ENCODE measurements at places on chromosomes 6 and 20.

GRCh38 chr6:36018339-36018738, 6.1 kb downstream of the SLC26A8 start:
- no peak for DNase-seq

- DNase-seq = no peak
Observed at GRCh38 chr6:122072014-122072647, 327.3 kb upstream of the HSF2 start.

- DNase-seq = no peak
Observed at GRCh38 chr6:79225717-79226599, 8.5 kb downstream of the HMGN3 start.

DNA sequence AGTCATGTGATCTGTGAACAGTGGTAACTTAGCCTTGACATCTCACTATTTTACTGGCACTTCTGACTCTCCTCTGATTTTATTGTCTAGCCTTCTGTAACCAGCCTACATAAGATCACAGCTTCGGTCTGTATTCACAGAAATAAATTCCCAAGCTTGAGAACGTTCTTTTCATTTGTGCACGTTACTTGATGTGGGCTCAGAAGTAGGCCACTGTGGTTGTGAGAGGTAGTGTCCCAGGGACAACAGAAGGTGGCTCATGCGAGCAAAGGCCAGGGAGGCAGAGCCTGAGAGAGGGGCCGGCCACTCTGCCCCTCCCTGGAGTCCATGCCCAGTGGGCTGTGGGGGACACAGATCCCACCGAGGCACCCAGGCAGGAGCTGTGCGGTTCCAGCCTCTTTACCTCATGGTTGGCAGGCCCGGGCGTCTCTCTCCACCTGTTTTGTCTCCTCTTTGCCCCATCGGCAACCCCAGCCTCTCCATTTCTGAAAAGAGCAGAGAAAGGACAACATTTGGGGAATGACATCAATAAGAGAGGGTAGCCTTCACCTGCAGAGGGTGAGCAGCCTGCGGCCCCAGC, 207.5 kb upstream of the CST7 start:
- no peak for DNase-seq

DNA sequence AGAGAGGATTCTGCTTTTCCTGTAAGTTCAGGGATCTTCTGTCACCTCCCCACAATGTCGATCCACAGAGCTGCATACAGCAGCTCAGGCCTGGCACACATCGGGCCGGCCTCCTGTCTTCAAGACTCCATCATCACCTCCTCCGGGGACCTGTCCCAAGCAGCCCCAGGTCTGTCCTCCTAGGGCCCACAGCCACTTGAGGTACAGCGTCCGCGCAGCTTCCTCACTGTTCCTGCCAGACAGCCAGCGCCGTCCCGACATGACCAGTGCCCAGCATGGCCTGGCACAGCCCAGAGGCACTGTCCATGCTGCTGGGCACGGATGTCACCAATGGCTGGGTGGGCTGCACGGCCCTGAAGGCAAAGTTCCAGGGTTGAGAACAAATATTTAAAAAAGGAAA, 101.6 kb downstream of the DLL1 start:
- no peak for DNase-seq

GRCh38 chr6:158270389-158271127, 41.7 kb upstream of the TULP4 start:
- DNase-seq = peak; percentile 5

DNA sequence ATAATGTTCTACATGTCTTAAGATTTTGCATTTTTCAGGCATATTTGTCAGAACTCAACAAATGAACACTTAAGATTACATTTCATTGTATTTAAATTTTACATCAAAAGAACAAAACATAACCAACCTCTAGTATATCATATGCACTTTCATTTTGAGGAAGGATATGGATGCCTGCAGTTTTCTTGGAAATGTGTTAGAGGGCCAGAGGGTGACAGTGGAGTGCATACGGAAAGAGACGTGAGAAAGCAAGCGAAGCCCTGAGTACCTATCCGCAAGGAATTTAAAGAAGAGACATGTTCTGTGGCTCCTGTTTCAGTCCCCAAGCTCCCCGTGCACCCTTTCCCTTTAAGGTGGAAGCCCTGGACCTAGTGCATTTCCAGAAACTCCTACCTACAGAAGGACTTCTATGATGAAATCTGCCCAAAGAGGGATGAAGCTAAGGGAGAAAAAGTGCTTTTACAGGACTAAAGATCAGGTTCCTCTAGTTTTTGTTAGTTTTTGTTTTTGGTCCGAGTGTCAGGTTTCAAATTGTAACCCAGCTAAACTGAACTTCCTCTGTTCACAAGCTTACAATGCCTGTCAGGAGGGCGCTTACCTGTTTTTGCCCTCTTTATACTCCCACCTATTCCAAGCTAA, 38.8 kb downstream of the EZR start:
- DNase-seq = no peak

DNA sequence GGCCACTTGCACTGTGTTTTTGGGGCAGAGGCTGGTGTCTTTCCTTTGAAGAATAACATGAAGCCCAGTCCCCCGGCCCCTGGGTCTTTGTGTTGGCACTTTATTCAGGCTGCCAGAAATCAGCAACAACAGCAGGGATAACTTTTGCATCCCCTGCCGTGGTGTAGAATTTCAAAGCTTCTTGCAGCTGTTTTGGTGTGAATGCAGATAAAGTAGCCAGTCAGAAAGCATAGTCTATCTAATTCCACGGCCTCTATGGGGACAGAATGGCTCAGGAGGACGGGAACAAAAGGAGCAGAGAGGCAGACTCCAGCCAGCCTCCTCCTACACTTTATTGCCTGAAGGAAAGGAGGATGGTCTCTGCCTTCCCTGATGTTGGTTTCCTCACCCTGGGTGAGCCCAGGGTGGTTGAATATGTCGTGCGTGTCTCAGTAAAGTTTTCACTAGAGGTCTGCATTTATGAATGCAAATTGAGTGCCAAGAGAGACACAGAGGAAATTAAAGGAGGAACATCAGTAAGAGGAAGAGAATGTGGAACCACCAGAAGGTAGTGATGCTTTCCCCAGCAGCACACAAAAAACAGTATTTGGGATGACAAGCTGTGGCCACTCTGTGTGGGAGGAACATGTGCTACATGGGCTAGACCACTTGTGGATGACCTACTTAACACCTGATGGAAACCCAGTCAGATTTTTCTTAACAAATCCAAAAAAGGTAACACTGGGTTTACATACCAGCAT, 125.9 kb upstream of the TRAF3IP2 start:
- DNase-seq = no peak

- DNase-seq = no peak
Observed at GRCh38 chr20:21380711-21381110, 16.6 kb downstream of the NKX2-4 start.

DNA sequence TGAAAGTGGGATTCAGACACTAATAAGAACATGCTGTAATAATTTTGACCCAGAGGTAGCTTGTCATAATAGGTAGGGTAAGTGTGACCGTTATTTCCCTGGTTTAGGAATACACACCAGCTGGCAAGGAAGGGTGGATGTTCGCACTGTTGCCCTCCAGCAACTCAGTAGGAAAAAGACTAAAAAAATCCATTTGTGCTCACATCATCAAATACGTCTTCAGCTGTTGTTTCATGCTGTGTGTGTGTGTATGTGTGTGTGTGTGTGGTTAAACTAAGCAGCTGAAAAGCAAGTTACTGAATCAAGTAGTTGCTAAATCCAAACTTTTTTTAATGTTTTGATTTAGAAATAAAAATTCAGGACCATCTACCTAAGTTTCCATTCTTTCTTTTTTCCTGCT, 218.7 kb downstream of the TRDN start:
- no peak for DNase-seq

DNA sequence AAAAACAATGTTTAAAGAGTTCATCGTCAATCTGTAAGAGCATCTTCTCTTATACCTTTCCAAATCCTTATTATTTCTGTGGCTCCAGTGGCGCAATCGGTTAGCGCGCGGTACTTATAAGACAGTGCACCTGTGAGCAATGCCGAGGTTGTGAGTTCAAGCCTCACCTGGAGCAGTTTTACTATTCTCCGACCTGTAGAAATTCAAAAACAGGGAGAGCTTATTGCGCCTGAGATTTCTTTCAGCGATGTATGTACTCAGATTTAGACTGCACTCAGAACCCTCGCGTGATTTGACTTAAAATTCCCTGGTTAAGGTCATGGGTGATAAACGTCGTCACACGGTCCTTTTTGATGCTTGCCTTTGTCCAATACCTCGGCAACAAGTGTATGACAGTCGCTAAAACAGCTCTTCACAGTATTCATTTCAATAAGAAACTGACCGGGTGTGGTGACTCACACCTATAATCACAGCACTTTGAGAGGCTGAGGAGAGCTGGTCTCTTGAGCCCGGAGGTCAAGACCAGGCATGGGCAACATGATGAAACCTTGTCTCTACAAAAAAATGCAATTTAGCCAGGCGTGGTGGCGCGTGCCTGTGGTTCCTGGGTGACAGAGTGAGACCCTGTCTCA, 11.9 kb downstream of the GPX5 start:
- DNase-seq = peak; percentile 20

- no peak for DNase-seq
Observed at GRCh38 chr20:59453759-59454560, 150.4 kb upstream of the PHACTR3 start.

DNA sequence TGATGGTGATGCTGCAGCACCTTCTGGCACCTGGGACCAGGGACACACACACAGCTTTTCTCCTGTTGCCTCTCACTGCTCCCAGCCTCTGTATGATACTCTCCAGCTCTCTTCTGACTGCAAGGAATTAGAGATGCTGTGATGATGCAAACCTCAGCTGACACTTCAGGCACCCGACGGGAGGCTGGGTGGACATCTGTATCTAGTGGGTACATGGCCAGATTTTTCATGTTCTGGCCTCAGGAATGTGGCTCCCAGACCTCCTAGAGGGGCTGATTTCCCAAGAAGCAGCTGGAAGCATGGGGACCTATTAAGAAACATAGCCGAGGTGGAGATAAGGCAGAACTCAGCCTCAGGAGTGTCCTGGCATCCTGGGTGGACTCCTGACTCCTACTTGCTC, 6.8 kb upstream of the EPB41L1 start:
- DNase-seq = no peak

DNA sequence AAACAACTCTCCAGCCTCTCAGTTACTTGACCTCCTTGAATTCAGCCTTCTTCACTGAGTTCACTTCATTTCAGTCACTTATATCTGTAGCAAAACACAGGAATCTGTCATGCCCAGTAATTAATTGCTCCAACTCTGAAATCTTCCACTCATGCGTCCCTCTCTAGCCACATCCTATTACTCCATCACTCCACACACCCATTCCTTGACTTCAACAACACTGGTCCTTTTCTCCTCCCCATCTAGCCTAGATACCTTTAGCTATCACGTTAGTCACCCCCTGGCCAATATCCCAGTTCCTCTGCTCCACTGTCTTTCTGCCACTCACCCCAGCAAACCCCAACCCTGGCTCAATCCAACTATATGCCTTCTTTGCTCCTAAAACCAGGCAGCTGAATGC, 7.7 kb downstream of the ZHX3 start:
- DNase-seq = no peak

DNA sequence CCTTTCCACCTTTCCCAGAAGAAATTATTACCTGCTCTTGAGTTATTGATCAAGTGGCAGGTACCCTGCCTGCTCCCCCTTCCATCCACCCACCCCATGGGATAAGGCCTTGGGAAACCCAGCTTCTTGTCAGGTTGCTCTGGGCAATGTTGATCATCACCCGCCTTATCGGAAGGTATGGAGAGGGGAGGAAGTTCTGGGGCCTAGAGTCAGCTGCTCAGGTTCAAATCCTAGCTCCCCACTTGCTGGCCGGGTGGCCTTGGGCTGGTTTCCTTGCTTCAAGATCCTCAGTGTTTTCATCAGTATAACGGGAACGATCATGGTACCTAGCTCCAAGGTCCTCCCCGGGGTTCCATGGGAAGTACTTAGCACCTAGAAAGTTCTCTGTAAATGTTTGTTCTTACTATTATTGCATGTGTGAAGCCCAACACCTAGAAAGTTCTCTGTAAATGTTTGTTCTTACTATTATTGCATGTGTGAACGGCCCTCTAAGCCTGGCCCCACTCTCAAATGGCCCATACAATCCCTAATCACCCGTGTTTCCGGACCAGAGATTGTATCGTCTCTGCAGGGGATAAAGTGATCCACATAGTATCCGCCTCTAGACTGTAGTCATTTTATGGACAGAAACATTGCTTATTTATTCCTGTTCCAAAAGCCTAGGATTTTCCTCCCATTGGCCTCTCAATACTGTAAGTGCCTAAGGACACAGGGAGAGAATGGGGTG, 1.1 kb upstream of the PREX1 start:
- no peak for DNase-seq

DNA sequence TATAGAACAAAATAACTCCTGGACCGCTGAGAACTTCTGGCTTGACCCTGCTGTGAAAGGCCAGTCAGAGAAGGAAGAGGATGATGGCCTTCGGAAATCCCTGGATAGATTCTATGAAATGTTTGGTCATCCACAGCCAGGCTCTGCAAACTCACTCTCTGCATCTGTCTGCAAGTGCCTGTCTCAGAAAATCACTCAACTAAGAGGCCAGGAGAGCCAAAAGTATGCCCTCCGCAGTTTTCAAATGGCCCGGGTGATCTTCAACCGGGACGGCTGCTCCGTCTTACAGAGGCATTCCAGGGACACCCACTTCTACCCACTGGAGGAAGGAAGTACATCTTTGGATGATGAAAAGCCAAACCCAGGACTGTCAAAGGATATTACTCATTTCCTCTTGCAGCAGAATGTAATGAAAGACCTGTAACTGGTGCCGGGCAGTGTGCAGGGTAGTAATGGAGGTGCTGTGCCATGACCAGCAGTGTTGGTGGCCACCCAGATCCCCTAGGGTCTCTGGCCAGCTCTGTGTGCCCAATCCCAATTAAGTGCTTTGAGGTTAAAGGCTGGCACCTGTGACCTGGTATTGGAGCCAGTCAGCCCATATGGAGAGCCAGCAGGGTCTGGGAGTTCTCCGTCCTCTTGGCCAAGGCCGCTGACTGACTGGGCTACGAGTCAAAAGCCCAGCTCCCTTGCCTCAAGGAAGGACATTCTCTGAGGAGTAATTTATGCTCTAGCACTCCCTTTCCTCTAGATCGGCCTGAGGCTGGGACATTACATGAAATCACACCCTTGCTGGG, 87.1 kb downstream of the TRMT6 start:
- no peak for DNase-seq

GRCh38 chr20:7665376-7665775, 274.9 kb downstream of the HAO1 start:
- no peak for DNase-seq

DNA sequence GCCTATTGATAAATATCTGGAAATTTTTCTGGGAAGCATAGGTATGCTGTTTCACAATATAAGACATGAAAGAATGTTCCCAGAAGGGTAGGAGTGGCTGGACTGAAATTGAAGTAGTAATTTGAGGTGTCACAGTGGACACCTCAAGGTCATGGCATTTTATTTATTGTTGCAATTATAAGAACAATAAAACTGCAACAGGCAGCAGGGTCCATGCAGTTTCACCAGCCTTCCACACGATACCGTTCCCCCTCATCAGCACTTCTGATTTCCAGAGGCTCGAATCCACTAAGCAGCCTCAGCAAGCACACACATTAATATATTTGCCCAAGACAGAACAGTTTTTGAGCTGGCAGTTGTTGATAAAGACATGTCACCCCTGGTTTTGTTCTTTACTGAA, 1037.4 kb downstream of the KIF16B start:
- no peak for DNase-seq
